T-helper 9 cell (primary cell): ENCODE measurements at places on chromosomes 1 and 21.

- DNase-seq = no peak
These were observed 1.5 kb downstream of the KCNA2 start for GRCh38 chr1:110604586-110605148.

DNA sequence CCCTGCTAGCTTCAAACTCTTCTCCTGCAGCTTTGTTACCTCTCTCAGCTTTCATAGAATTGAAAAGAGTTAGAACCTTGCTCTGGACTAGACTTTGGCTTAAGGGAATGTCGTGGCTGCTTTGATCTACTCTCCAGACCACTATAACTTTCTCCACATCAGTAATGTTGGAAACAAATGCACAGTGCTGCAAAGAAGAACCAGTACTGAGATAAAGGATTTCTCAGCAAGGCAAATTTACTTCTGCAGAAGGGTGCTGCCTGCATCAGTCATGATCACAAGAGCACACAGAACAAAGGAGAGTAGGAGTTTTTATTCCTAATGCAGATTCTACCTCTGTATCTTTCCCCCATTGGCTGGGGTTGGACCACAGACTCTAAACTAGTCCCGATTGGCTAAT, 621.6 kb upstream of the CHRM3 start:
- no peak for DNase-seq

GRCh38 chr1:4602462-4603294, 51.7 kb upstream of the AJAP1 start:
- DNase-seq = no peak

DNA sequence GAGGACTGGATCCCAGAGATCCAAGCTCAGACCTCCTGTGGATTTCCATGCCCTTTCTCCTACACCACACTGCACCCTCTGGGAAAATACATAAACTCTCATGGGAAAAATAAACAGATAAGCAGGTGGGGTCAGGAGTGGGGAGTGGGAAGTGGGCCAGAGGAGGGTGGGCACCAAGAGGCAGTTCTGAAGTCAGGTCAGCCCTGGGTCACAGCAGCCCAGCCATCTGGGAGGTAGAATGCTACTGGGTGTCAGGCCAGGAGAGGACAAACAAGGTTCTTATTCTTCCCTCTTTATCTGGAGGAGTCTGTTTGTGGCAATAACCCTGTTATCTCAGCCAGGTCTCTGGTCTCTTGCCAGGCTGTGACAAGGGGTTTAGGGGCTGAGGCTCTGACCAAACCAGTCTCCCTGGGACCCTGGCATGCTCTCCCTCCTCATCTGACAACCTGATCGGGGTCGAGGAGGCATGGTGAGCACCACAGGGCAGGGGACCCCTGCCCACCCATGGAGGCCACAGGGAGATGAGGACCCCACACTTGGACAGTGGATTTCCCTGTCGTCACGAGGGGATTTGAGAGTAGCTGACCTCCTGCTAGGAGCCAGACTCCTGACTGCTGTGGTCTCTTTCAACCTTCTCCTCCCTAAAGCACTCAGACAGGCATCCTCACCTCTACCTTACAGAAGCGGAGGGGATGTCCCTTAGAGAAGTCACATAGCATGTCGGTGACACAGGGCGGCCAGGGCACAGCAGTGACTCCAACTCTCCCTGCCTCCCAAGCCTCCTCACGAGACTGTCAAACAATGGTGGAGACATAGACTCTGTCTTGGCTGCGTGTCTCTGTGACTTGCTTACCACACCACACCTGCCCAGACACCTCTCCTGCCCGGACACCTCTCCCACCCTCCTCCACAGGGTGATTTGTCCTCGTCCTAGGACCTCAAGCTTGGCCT, 51.3 kb upstream of the IFFO2 start:
- DNase-seq = no peak

DNA sequence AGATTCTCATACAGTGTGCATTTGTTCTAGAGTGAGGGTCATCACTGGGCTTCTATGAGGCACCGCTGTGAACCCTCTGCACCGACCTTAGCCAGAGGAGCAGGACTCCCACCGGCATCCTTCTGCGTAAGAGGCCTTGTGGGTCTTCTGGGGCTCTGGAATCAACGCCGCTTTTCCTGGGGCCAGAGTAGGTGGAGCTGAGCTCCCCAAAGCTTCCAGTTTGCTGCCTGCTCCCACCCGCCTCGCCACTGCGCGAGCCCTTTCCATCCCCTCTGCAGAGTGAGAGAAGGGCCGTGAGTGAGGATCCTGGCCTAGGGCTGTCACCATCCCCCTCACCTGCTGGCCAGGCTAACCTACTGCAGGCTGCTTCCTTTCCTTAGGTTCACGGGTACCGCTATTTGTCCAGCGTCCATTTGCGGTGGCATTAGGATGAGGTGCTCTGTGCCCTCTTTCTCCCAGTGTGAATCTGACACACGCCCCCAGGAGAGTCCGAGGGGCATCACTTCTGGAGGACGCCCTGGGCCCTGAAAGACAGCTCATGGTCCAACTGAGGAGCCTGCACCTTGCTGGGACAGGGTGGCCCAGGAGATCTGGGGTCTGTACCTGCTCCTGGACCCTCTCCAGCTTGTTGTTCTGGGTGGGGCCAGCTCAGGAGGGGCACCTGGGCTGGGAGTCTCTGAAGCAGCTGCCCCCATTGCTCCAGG, 36.2 kb downstream of the UMODL1 start:
- DNase-seq = no peak

DNA sequence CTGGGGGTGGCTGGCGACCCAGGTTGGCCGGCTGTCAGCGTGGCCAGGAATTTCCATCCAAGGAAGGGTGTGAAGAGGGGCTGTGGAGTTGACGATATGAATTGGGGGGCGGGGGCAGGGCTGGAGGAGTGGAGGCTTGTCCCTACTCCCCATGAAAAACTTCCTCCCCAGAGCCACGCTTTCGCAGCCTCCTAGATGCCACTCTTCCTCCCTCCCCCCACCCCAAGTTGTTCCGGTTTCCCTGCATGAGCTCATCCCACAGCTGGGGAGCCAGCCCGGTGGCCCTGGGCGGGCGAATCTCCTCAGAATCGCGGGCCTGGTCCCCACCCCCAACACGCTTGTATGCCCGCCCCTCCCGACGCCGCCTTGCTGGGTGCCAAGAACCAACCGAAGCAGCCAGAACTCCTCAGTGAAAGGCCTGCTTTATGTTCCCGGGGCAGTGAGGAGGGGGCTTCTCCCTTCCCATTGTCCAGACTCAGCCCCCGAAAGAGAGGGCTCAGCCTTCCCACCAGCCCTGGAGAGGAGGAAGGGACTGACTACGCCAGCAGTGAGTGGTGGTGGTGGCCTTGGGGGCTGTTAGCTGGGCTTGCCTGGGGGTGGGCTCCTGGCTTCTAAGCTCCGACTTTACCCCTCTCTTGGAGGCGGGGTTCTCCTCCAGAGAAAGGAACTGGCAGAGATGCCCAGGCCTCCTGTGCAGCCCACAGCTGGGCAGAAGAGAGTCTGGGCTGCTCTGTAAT, 1.8 kb upstream of the CSMD2 start:
- DNase-seq = no peak

DNA sequence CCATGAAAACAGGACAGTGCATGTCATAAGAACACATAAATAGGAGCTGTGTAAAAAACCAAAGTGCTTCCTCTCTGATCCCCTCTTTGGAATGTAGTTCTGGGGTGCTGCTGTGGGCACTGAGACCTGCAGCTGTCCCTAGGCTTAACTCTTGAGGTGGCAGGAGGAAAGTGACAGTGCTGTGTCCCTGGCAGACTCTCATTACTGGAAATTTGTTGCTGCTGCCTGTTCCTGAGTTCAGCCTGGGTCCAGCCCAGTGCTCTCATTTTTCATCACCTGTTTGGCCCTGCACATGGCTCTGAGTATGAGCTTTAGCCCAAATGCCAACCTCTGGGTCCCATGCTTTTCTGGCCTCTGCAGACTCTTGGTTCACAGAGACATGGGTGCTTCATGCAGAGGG, 329.3 kb downstream of the DSCAM start:
- no peak for DNase-seq

DNA sequence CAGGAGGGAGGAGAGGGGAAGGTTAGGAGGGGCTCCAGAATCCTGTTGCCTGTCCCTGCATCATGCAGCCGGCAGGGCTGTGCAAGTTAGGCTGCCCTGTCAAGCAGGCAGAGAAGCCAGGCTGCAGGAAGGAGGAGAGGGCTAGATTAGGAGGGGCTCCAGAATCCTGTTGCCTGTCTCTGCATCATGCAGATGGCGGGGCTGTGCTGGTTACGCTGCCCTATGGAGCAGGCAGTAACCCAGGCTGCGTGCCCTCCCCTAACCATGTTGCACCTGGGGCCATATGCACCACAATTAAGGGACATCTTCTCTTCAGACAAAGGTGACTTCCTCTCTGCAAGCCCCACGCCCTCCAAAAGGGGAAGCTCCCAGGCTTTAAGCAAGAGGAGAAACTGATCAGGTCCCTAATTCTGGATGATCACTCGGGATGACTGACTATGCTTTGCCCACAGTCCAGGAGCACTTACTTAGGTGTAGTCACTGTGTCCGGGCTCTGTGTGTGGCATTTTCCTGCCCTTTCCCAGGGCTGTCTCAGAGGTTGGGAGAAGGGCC, 457.4 kb downstream of the SETD4 start:
- no peak for DNase-seq

GRCh38 chr1:244076740-244077139, 25.7 kb downstream of the ZBTB18 start:
- DNase-seq = no peak
